Left renal pelvis (tissue), 4 donors: ENCODE measurements at places on chromosomes 6 and 20.

- no peak for DNase-seq
These were observed 10.0 kb upstream of the FAM210B start for GRCh38 chr20:56348746-56349145.

DNA sequence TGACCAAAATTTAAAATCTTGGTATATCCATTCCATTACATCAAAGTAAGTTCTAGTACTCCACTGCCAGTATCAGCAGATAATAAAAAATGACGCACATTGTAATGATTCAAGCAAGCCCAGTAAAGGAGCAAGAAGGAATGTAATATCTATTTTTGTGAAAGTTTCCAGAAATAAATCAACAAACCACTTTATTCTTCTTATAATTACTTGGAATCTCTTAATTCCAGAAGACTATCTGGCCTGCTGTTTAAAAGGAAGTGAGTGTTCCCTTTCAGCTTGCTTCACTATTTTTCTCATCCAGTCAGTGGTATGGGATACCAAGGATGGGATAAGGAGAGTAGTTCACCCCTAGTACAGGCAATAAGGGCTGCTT lies 42.2 kb upstream of the DSE start:
- no peak for DNase-seq

- no peak for DNase-seq
These were observed 432.2 kb downstream of the HTR1B start for GRCh38 chr6:77030929-77031674.

DNA sequence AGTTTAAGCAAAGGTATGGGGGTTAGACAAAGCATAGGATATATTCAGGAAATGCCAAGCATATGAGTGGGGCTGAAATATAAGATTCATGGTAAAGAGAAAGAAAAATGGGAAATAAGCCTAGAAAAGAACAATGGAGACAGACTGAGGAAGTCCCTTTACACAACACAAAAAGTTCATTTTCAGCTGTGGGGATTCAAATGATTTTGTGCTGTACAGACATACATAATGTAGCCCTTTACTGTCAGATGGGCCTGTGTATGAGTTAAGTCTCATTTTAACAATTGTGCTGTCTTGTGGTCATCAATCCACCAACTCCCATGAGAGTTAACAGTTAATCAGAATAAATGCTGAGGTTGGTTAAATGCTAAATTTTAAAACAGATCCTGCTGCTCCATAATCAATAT lies 37.2 kb downstream of the REV3L start:
- DNase-seq: no peak

DNA sequence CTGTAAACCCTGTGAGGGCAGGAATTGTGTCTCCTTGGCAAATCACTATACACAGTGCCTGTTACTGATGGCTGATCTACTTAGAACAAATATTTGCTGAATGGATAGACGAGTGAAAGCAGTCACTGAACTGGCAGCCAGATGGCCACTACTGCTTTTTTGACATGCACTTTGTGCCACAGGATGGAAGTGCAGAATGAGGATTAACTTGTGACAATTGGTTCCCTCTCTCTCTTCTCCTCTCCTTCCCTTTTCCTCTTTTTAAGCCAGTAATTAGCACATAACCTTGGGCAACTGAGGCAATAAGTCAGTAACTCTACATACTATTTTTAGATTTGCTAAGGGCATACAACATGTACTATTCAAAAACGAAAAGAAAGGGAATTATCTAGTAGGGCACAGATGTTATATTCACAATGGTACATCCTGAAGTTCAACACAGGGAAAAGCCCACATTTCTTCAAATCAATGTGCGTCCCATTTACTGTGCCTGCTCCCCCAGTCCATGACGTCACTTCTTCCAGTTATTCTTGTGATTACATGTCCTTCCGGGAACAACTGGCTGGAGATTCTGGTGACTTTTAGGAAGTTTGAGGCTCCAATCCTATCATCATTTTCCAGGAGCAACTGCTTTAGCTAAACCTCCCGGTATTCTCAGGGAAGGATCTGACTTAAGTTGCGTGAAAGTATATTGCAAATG lies 17.0 kb upstream of the RPS6KA2 start:
- no peak for DNase-seq

DNA sequence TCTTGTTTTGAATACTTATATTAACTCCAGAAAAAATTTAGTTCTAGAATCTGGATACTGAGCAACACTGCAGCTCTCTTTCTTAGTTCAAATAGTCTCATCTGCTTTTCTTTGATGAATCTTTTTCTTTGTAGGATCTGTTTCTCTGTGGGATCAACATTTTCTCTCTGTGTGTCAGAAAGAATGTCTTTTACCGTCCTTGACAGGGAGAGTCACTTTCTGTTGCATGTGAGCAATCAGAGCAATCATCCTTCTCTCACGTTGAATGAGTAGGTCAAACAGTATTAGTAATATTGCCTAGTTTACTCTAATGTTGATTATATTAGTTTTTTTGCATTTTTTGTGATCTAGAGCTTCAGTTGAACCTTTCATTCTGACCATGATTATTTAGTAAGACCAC lies 130.9 kb downstream of the TRMT11 start:
- no peak for DNase-seq

- DNase-seq: no peak
These were observed 155.0 kb downstream of the GJA10 start for GRCh38 chr6:90049295-90049694.

DNA sequence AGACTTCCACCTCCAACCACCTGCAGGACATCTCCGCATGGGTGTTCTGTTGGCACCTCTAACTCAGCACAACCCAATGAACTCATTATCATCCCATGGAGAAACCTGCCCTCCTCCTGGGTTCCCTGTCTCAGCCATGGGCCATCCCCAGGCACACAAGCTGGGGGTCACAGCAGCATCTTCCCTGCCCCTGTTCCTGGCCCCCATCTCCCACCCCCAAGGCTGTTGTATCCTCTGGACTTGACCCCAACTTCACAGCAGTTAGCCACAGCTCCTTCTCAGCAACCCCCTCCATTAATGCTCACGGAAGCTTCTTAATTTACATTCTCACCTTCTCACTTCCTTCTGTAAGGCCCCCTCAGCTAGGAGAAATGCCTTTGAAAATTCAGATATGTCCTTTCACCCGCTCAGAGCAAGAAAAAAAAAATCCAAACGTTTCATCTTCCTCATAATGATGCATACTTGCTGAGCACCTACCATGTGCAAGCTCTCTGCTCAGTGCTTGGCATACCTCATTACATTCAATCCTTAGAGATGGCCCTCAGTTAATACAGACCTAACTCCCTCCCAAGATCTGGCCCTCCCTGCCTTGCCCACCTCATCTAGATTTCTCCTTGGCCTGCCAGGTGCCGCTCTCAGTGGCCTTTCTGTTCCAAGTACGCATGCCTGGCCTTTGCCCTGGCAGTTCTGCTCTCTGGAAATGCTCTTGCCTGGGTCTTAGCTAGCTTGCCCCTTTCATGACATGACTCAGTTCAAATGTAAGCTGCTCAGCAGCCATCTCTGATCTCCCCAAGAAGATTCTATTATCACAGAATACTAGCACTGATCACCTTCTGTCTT lies 2.5 kb upstream of the NELFCD start:
- no peak for DNase-seq

GRCh38 chr6:164563924-164564323 lies 745.5 kb downstream of the C6orf118 start:
- DNase-seq: no peak

GRCh38 chr6:136405420-136406029 lies 115.9 kb upstream of the BCLAF1 start:
- no peak for DNase-seq
